ENCODE measurements at places on chromosomes 5 and 9.

- no peak for DNase-seq
Measured at GRCh38 chr5:176621661-176622079, 8.7 kb downstream of the SNCB start.

- peak; percentile 97 for DNase-seq
Measured at GRCh38 chr5:172909931-172910502, 49.2 kb upstream of the RPL26L1 start.

DNA sequence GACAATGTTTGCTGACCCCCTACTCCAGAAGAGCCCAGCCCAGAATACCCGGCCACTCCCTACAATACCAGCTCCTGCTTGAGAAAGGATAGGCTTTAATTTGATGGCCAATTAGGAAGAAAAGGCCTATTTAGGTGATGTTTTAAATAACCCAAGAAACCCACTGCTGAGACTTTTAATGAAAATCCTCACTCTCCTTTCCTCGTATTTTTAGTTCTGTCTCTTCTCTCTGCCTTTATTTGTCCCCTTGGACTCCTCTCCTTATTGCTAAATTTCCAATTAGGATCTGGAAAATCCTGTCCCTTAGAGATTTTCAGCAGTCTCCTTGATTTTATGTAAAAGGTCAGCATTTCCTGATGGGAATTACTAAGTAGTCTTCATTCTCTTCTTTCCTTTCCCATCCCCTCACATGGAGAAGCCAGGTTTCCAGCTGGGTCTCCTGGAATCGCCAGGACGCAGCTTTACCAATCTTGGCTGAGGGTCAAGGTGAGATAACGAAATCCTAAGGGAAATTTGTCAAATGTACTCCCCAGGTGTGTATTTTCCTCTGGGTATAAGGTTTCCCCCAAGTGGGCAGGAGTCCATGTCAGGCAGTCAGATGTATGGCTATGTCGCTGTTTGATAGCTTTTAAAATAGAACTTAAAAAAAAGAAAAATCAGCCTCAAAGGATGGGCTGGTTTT lies 11.7 kb downstream of the STC2 start:
- DNase-seq: no peak

DNA sequence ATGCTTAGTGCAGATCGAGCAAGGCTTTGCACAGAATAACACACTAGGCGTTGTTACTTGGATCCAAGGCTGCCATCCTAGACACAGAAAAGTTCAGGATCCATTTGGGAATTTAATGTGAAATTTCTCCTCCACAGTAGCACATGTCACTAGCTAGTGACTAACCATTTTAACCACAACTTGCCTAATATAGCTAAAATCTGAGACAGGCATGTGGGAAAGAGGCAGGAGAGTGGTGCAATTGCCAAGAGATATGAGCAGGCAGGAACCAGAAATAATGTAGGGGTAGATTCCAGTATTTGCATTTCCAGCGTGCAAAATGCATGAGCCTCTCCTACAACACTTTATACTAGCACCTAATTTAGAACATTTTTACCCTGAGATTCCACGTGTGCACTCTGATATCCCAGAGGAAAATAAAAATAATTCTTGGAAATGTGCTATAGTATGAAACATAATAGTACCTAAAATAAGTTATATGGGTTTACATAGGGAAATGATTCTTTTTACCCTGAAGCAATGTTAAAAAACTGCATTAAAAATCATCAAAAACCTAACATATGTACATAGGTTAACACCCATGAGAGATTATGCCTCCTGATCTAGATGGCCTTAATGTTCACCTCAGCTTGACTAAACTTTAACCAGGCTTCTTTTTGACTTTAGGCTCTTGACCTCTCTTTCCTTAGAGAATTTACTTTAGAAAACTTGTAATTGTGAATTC lies 1230.6 kb upstream of the NUDT12 start:
- DNase-seq: no peak

GRCh38 chr9:38434853-38435252 lies 10.6 kb upstream of the IGFBPL1 start:
- no peak for DNase-seq

GRCh38 chr5:131999441-132000240 lies 11.8 kb downstream of the ACSL6 start:
- DNase-seq: no peak

- DNase-seq: peak; percentile 72
Measured at GRCh38 chr9:129102791-129103594, 7.6 kb downstream of the CRAT start.

DNA sequence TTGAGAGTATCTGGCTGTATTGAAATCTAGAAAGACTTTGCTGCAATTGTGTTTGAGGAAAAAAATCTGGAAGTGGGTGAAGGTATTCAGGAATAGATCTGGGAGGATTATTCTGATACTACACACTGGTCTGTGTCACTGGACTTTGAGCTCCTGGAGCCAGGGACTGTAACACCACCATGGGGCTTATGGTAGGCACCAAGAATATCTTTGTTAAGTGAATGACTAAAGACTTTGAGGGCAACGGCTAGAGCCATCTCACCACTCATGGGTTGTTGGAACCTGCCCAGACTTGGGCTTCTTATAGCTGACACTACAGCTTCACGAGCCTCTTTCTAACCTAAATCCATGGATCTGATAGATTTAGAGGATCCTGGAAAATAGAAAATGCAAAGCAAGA lies 10.2 kb downstream of the NFX1 start:
- no peak for DNase-seq

GRCh38 chr9:18605766-18606180 lies 131.8 kb downstream of the ADAMTSL1 start:
- DNase-seq: no peak

DNA sequence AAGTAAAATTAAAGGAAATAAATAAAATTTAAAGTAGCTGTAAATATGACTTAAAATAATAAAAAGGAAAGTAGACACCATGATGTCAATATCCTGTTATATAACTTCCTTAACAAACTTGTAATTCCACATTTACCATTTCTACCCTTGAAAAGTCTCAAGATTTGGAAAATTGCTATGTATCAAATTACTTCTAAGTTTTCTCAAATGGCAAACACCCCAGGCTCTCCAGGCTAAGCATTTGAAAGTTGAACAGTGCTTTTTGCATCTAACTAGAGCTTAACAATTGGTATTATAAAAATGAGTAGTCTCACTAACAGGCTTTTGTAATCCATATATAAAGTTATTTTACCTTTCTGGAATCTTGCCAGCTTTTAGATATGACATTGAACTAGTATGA lies 41.5 kb upstream of the MACIR start:
- DNase-seq: no peak

DNA sequence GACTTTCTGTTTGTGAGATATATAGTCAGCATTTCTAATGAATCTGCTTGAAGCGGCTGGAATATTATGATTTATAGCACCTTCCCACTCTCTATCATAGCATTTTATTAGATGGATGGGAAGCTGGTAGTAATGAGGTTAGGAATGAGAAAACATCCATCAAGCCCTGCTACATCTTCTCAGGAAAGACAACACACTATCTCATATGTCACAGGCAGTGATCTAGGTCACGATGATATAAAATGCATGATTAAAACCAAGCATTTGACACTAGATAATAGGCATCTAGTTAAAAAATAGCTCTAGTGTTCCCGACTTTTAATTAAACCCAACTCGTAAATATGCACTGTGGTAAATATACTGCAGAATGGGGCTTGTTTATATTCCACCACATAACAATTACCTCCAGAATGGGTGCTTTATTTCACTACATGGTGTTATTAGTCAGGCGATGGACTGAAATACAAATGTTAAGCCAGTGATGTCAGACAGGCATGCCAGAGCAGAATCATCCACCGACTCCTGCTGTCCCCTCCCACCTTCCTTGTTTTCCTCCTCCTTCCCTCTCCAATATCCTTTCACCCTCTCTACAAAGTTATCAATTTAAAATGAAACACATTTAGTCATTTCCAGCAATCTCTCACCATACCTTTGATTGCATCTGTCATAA lies 286.8 kb downstream of the SPATA31D1 start:
- no peak for DNase-seq

- DNase-seq: no peak
Measured at GRCh38 chr5:92941806-92942205, 639.2 kb downstream of the NR2F1-AS1 start.

DNA sequence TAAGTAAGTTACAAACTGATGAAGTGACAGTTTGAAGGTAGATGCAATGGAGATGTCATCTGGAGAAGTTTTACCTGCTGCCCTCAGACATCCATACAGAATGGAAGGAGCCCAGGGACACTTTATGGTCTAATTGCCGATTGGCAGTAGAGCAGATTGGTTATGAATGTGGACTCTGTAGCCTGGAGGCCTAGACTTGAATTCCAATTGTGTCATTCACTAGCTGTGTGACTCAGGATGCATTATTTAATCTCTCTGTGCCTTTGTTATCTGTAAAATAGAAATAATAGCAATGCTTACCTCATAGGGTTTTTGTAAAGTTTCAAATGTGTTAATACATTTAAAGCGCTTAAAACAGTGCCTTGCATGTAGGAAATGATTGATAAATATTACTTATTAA lies 5.2 kb upstream of the TCERG1 start:
- no peak for DNase-seq

- no peak for DNase-seq
Measured at GRCh38 chr9:92187989-92188714, 72.9 kb upstream of the SPTLC1 start.

DNA sequence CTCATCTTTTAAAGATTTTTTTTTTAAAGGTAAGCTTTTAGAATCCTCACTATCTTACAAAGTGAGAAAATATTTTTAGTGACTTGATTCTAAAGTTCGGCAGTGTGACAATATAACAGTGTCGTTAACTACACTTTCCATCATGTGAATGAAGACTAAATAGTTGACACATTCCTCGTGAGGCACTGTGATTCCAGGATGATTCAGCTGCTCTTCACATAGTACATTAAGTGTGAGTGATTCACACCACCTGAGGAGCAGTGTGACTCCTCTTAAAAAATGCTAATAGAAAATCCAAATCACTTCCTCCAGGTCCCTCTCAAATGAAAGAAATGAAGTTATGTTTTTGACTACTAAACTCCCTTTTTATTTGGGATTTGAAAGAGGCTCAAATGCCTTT lies 589.5 kb downstream of the GABRG2 start:
- no peak for DNase-seq

GRCh38 chr9:32128546-32128945 lies 255.9 kb upstream of the ACO1 start:
- no peak for DNase-seq

DNA sequence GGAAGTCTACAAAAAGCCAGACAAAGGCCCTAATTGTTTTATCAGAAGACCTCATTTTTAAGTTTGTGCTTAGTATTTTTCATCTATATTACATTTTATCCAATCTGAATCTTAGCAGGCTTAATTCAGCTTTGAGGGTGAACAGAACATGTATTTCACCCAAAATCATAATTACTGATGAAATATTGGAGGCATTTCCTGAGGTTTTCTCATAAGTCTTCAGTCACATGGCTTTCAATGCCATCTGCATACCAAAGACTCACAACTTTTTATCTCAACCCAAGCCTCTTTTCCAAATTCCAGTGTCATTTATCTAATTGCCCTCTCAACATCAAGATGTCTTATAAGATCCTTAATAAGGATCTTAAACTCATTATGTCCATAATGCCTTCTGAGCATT lies 150.8 kb downstream of the TTC39B start:
- no peak for DNase-seq

GRCh38 chr5:58224661-58225060 lies 235.2 kb downstream of the PLK2 start:
- no peak for DNase-seq

DNA sequence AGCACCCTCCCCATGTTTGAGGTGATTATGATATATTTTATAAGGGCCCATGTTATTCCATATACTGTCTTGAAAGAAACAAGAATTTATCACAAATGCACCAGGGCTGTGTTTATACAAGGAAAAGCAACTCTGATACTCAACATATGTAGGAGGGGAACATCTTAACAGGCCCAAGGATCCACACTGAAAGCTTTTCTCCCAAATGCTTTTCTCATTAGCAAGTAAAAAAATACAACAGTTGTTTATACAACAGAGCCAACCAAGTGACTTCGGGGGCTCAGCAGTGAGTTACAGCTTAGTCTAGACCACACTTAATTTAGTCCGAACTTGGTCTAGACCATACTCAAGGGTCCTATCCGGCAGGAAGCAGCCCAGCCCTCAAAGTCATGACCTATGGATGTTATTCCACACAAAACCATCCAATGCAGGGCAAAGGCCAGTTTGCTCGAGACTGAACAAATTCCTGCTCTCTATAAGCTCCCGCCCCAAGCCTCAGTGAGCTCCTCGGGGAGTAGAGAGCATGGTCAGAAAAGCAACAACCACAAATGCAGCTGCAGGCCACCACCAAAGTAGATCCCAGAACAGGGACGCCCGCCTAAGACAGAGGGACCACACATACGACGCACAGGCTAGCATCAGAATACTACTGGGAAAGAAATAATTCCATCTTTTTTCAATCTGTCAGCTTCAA lies 6.8 kb downstream of the GZMK start:
- DNase-seq: no peak

GRCh38 chr5:5650242-5650641 lies 227.8 kb downstream of the ICE1 start:
- no peak for DNase-seq

DNA sequence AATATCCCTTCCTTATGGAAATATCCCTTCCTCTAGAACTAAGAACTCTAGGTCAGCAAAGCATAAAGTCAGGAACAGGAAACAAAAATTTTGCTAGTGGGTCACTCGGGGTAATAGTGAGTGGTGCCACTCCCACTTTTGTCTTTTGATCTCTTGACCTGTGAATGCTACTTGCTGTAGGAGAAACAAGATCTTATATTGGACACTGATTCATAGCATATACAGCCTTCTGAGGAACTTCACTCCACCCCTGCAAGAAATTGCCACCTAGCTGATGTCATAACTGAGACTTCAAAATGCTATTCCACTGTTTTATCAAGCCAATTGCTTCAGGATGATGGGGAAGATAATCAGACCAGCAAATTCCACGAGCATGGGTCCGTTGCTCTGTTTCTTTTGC lies 53.3 kb upstream of the PRSS3 start:
- no peak for DNase-seq

GRCh38 chr5:52725808-52726207 lies 61.9 kb upstream of the ITGA1 start:
- DNase-seq: no peak

DNA sequence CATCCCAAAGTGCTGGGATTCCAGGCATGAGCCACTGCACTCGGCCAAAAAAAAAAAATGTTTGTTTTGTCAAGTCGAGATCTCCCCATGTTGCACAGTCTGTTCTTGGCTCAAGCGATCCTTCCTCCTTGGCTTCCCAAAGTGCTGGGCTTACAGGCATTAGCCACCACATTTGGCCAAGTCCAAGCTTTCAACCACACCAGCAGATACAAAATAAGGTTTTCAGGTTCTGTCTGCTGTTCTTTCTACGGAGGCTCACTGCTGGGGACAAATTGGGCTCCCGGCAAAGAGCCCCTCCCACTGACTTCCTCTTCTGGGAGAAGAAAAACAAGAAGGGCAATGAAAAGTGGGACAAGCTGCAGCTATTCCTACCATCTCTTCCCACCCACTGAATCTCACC lies 37.6 kb upstream of the GGTA1 start:
- DNase-seq: no peak

DNA sequence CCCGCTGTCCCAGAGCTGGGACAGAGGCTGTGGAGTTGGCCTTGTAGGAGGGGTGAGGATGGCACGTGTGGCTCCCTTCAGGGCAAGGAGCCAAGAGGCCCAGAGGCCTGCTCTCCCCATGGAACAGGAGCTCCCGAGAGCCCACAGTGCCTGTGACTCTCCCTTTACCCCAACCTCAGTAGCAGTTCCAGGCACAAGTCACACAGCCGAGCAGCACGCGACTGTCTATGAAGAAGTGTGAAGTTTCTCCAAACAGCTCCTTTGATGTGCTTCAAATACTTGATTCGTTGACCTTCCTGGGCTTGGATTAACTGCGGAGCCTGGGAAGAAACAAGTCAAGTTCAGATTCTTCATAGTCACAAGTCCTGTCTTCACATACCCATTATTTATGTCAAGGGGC lies 208.7 kb downstream of the IRX2 start:
- no peak for DNase-seq
